ENCODE measurements at places on chromosomes 16 and 17. TPM values are rescaled to one million over a fixed set of nuclear protein-coding genes. Genes with fewer than 3 reads are reported as not detected.

Gene KRT17
- total RNA-seq, result not detected

Gene APOH
- total RNA-seq, result not detected

Gene MIEN1
- 27.6 TPM for total RNA-seq

Gene CLEC3A
- not detected for total RNA-seq

DNA sequence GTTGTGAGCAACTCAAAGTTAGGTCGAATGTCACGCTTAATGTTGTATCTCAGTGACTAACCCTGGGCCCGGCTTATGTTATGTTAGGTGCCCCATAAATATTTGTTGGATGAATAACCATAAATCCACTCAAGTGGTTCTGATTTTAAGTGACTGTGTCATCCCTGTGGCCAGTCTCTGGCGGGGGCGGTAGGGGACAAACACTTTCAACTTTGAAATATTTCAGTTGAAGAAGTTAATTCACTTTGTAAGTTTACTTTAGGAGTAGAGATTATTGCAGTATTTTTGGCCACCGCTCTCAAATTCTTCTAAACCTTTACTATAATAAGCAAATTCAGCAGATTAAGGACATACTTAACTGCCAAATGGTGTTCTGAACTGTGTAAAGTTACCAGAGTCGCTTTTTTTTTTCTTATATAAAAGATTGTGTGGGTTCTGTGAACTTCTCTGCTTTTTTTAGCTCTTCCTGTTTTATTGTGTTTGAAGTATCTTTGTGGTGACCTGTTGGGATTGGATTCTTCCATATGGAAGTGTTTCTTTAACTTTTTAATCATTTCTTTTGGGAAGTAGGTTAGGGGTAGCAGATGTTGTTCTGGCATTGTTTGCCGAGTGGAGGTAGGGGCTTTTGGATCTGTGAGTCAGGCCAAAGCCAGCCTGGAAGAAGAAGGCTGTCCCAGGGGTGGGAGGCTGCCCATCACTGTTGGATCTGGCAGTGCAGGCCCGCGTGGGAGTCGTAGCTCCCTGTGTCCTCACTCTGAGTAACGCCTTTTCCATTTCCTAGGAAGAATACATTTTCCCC lies 61.4 kb upstream of the TBX2 start:
- H3K27ac ChIP-seq, result no peak overlapping the region
- H3K4me1 ChIP-seq, result no peaks in the 10 kb centered on the region
- H3K4me3 ChIP-seq, result no peak overlapping the region
- no peaks in the 10 kb centered on the region for H3K27me3 ChIP-seq

GRCh38 chr17:20051624-20052023 lies 42.5 kb downstream of the SPECC1 start:
- H3K36me3 ChIP-seq, result no peaks in the 10 kb centered on the region
- no peak for DNase-seq
- no peak overlapping the region for H3K27ac ChIP-seq
- H3K4me3 ChIP-seq, result no peak overlapping the region
- no peaks in the 10 kb centered on the region for H3K4me1 ChIP-seq
- H3K27me3 ChIP-seq, result no peaks in the 10 kb centered on the region
